Esophagus muscularis mucosa (tissue), 4 donors: ENCODE measurements at places on chromosomes 2 and 18. TPM values are rescaled to one million over a fixed set of nuclear protein-coding genes. Genes with fewer than 3 reads are reported as not detected.

- DNase-seq: no peak
Measured at GRCh38 chr2:26925100-26925791, 45.2 kb upstream of the MAPRE3 start.

DNA sequence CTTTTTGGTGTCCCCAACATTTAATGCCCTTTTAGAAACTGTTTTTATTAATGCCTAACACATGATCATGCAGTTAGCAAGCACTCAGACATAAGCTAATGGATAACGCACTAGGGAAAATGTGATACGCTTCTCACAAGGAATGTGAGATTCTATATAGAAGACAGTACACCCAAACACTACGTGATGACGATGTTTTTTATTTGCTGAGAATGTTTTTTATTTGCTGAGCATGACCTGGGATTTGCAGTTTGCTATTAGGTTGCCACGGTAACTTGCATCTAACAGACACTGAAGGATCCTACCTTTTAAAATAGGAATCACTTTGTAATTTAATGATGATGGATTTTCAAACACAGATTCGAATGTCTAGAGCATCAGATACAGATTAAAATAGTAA, 4.9 kb downstream of the SMC6 start:
- DNase-seq: no peak

GRCh38 chr2:206836722-206837121, 71.3 kb downstream of the FASTKD2 start:
- no peak for DNase-seq

SERPINE2 gene
- 20.4 TPM for total RNA-seq

GRCh38 chr18:79664525-79665125, 15.0 kb upstream of the CTDP1 start:
- DNase-seq: no peak

KCNJ3 gene
- 1.1 TPM for total RNA-seq

DNA sequence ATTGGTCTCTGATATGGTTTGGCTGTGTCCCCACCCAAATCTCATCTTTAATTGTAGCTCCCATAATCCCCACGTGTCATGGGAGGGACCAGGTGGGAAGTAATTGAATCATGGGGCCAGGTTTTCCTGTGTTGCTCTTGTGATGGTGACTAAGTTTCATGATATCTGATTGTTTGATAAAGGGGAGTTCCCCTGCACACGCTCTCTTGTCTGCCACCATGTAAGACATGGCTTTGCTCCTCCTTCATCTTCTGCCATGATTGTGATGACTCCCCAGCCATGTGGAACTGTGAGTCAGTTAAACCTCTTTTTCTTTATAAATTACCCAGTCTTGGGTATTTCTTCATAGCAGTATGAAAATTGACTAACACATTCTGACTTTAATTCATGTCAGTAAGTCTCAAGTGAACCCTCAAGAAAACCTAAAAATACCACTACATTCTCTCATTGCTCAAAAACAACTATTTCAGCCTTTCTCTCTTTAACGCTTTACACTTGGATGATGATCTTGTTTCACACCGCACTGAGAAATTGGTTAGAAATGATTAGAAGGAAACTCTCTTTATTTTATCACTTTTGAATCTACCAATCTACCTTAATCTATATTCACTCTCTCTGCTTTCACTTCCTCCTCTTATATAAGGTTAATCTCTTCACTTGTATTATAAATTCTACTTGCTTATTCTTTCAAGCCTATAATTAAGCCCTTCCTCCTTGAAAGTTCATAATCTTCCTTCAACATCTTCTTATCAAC, 110.1 kb downstream of the GALR1 start:
- no peak for DNase-seq

ZCCHC2 gene
- 23.0 TPM for total RNA-seq

TFPI gene
- total RNA-seq: 93.1 TPM

GRCh38 chr18:36811430-36811829, 17.4 kb downstream of the TPGS2 start:
- no peak for DNase-seq

IL1R2 gene
- 2.5 TPM for total RNA-seq

PFN4 gene
- not detected for total RNA-seq

GRCh38 chr18:23929362-23929930, 85.1 kb upstream of the TTC39C start:
- DNase-seq: no peak

LTBP1 gene
- 442 TPM for total RNA-seq
